ENCODE measurements at places on chromosomes 13 and 19.

DNA sequence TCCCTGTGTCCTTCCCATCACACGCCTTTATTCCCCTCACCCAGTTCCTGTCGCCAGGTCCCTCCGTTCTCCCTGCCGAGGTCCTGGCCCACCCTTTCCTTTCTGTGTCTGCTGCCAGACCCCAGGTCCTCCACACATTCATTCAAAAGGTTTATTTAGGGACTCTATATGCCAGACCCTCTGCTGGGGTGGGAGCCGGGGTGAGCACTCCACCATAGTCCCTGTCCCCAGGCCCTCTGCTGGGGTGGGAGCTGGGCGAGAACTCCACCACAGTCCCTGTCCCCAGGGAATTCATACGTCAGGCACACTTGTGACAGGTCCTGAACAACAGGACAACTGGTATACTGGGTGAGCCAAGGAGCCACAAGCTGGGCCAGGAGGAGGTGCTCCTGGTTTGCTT lies 34.4 kb upstream of the TUBGCP3 start:
- no peak for DNase-seq

GRCh38 chr13:30303269-30303668 lies 4.1 kb downstream of the KATNAL1 start:
- DNase-seq: no peak

GRCh38 chr13:77893066-77893465 lies 25.6 kb downstream of the EDNRB start:
- no peak for DNase-seq

GRCh38 chr19:19884583-19884982 lies 16.2 kb upstream of the ZNF93 start:
- no peak for DNase-seq

DNA sequence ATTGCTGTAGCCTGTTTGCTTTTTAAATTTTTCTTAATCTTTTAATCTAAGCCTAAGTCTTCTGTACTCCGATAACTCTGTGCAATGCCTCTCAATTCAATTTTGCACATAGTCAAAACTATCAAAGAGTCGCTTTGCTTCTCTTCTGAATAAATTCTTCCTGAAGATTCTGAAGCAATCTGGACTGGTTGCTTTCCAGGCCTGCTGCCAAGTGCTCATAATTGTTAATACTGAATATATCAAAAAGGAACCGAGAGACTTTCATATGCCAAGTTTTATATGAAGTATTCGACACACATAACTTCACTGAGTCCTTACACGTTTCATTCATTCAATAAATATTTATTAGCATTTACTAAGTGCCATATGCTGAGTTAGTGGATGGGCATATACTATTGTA lies 91.3 kb downstream of the EDNRB start:
- no peak for DNase-seq
